ENCODE measurements at places on chromosomes 7 and 10.

DNA sequence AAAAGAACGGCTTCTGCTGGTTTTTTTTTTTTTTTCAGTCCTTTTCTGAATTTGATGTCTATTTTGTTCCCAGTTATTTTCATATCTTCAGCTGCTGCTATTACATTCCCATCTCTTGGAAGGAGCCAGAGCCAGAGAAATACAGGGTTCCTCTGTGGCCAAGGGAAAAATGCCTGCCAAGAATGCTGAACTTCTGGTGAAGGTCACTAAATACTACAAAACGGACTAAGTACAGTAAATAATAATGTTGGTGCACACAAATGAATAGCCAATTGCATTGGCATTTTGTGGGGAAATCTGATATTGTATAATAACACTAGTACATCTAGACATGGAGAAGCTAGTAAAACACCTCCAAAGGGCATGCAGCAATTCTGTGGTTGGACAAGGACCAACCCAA lies 56.3 kb upstream of the ZEB1 start:
- no peak for DNase-seq

DNA sequence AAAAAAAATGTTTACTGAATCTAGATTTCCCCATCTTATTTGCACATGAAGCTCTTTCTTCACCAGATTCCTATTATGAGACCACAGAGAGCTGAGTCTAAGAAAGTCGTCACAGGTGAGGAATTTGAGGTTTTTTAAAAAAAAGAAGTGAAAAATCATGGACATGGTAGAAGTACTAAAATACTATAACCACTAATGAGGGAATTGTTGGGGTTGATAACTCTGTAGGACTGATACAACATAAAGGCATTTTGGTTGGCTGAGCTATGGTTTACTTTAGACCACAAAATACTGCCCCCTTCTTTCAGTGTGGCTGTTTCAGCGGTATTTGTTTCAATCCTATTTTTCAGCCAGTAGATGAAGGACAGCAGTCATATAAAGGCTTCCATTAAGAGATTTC lies 1111.3 kb downstream of the TYW1 start:
- DNase-seq: no peak

- no peak for DNase-seq
Observed at GRCh38 chr7:138382862-138383565, 77.0 kb upstream of the TRIM24 start.

- no peak for DNase-seq
Observed at GRCh38 chr7:94205529-94205928, 189.2 kb upstream of the COL1A2 start.

Measured in trophoblast cell (in vitro differentiated cells and primary cell).